ENCODE measurements at places on chromosomes 2 and 18.

DNA sequence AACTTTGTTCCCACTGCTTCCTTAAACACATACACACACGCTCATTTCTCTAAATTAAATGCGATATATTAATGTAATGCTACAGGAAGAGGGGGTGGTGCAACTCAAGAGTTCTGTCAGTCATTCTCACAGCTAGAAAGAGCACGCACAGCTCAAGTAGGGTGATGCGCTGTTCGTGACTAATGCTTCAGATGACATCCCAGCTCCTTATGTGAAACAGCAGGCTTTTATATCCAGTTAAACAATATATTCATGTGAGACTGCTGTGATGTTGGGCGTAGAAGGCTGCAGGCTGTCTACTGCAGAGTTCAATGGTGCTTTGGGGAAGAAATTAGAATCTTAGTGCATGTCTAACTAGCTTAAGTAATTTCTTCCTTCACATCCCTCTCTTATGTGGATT is 912.6 kb upstream of the FSHR start:
- DNase-seq = no peak

DNA sequence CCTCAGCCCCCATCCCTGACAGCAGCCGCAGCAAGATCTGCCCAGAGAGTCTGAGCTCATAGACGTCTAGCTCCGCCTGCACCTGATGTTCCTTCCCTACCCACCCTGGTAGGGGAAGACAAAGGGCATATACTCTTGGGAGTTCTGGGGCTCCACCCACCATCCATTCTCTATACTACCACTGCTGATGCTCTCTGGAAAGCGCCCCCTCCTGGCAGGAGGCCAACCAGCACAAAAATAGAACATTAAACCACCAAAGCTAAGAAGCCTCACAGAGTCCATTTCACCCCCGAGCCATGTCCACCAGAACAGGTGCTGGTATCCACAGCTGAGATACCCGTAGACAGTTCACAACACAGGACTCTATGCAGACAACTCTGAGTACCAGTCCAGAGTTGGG is 662.6 kb upstream of the FAM98A start:
- no peak for DNase-seq

DNA sequence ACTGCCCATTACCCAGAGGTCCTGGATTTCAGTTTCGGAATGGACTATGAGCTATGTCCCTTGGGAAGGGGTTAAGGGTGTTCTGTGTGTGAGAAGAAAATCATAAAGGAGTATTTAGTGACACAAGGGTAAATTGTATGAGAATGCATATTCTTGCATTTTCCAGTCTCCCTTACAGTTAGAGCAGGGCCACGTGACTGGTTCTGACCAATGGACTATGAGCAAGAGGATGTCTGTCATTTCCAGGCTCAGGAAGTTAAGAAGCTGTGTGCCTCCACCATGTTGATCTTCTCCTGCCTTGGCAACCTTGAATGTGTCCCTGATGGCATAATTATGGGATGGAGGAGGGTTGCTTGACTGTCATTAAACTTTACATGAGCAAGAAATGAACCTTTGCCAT is 94.9 kb downstream of the DHRS9 start:
- no peak for DNase-seq

GRCh38 chr2:188725746-188726360 is 248.3 kb upstream of the COL3A1 start:
- DNase-seq = no peak

- DNase-seq = peak; percentile 91
Observed at GRCh38 chr2:113225263-113226259, 51.8 kb downstream of the PSD4 start.

DNA sequence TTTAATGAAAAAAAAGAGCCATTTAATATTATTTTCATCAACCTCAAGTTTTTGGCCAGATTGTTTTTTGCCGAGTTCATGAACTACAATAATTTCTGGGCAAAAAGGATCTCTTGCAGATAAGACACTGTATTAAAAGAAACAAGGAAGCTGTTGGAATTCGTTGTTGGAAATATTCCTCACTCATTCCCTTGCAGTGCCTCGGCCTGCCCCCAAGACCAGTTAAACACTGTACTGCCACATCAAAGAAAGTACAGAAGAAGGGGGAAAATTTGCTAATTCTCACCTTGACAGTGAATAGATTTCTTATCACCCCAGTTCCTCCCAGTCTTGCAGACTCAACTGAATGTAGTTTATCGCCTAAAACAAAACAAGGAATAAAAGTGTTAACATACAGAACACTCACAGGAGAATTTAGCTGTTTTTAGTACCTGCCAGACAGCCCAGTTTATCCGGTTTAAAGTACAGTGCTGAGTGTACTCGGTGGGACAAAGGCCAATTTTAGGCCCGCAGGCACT is 1.2 kb downstream of the IDH1 start:
- DNase-seq = no peak

- DNase-seq = no peak
Observed at GRCh38 chr2:19861813-19862212, 40.0 kb downstream of the TTC32 start.

- DNase-seq = no peak
Observed at GRCh38 chr2:149832324-149832723, 244.7 kb upstream of the MMADHC start.

GRCh38 chr2:211351987-211352386 is 795.6 kb downstream of the CPS1 start:
- DNase-seq = no peak

DNA sequence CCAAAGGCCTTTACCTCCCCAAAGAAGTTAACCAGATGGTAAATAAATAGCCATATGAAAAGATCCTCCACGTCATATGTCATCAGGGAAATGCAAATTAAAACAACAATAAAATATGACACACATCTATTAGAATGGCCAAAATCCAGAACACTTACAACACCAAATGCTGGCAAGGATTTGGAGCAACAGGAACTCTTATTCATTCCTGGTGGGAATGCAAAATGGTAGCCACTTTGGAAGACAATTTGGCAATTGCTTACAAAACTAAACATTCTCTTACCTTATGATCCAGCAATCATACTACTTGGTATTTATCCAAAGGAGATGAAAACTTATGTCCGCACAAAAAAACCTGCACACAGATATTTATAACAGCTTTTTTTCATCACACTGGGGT is 1.3 kb upstream of the TANK start:
- no peak for DNase-seq

- no peak for DNase-seq
Observed at GRCh38 chr2:120874888-120875275, 139.2 kb downstream of the GLI2 start.

GRCh38 chr2:202608142-202608852 is 26.5 kb upstream of the FAM117B start:
- DNase-seq = no peak

DNA sequence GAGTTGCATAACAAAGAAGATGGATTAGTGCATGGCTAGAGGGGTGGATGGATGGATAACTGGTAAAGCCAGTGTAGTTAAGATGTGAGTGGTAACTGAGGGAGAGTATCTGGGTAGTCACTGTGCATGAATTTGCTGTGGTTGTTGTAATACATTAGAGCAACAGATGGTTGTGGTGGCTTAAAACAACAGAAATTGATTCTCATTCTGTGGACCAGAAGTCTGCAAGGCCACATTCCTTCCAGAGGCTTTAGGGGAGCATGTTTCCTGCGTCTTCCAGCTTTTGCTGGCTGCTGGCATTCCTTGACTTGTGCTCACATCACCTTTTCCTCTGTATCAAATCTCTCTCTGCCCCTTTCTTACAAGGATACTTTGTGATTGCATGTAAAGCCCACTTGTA is 155.4 kb downstream of the ASB1 start:
- DNase-seq = no peak

DNA sequence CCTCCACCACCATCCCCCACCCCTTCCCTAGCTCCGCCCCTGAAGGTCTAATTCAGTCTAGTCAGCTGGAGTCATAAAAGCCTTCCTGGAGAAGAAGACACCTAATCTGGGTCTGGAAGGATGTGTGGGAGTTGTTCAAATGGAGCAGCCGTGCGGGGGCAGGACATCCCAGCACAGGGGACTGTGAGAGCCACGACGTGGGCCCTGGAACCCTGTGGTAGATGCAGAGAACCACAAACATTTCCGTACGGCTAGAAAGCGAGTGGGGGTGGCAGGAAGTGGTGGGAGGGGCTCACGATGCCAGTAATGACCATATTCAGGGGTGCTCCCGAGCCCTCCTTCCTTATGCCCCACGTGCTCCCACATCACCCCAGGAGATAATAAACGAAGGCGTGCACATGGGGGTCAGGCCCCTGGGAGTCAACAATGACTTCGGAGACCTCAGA is 20.9 kb upstream of the COL6A3 start:
- peak; percentile 82 for DNase-seq

- no peak for DNase-seq
Observed at GRCh38 chr2:226877491-226877890, 41.6 kb downstream of the RHBDD1 start.

GRCh38 chr2:241565411-241565810 is 6.9 kb downstream of the BOK start:
- no peak for DNase-seq

- DNase-seq = peak; percentile 46
Observed at GRCh38 chr2:39583781-39584180, 81.9 kb upstream of the TMEM178A start.

GRCh38 chr18:43681661-43682060 is 404.4 kb upstream of the SYT4 start:
- no peak for DNase-seq

GRCh38 chr2:178043266-178043665 is 29.3 kb downstream of the PDE11A start:
- DNase-seq = no peak

DNA sequence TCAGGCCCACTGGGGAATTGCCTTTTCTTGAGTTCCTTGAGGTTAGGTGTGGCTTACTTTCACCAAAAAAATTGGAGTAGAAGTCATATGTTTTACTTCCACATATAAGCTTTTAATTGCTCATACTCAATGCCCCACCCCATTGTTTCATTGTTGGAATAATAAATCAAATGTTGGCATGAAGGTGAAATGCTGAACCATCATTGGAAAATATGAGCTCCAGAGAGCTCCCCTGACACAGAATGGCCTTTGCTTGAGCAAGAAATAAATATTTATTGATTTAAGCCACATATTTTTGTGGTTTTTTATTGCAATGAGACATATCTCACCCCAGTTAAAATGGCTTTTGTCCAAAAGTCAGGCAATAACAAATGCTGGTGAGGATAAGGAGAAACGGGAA is 167.3 kb upstream of the SRD5A2 start:
- DNase-seq = no peak

GRCh38 chr2:157747695-157748370 is 119.2 kb upstream of the ACVR1C start:
- DNase-seq = no peak

GRCh38 chr2:182324665-182325064 is 102.2 kb downstream of the PDE1A start:
- DNase-seq = peak; percentile 34

DNA sequence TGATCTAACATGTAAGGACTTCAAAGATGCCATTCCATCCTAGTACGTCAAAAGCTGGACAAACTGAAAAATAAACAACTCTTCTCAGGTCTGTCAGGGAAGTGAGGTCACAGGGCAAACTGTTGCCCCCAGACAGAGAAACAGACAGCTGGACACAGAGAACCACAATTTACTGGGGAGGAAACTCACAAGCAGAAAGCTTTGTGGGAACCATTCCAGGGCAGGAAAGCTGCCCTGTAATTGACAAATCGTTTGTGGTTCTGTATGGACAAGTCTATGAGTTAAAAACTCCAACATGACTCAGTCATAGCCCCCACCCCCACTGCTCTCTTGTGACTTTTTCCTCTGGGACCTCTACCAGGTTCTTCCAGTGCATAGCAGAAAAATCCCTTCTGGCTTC is 28.4 kb downstream of the MCEE start:
- no peak for DNase-seq

- DNase-seq = no peak
Observed at GRCh38 chr2:217834744-217835513, 167.9 kb downstream of the TNS1 start.

GRCh38 chr18:25112821-25113434 is 239.0 kb downstream of the ZNF521 start:
- DNase-seq = no peak

- no peak for DNase-seq
Observed at GRCh38 chr2:239330836-239331235, 70.0 kb downstream of the HDAC4 start.

DNA sequence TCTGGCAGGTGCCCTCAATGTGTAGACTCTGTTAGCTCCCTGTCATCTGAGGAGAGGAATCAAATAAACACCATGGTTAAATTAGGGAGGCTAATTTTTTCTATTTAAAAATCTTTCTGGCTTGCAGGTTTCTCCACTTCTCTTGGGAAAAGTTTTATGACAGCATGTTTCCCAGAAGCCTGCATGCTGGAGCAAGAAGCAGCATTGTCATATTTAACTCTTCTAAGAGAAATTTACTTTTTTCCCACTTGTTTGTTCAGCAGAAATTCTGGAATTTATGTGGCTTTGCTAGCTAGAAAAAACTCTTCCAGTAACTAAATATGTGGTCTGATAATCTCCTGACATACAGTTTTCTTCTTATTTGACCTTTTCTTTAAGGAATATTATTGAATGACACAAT is 230.5 kb downstream of the PARD3B start:
- DNase-seq = no peak

- DNase-seq = no peak
Observed at GRCh38 chr2:2834516-2835254, 503.6 kb upstream of the MYT1L start.

- no peak for DNase-seq
Observed at GRCh38 chr2:6562771-6563170, 302.9 kb downstream of the CMPK2 start.

DNA sequence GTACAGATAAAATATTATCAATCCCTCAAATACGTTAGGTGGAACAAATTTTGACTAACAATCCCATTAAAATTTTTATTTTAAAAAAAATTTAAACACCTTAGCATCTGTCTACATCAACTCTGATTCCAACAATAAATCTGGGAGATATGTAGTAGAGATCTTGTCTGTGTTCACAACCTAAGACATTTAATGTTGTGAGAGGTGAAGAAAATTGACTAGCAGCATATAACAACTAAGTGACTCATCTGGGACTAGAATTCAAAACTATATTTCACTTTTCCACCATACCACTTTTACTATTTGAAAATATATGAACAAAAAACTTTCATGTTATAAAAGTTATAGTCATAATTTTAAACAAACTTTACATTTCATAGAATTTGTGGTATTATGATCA is 97.9 kb downstream of the ATAD2B start:
- no peak for DNase-seq

DNA sequence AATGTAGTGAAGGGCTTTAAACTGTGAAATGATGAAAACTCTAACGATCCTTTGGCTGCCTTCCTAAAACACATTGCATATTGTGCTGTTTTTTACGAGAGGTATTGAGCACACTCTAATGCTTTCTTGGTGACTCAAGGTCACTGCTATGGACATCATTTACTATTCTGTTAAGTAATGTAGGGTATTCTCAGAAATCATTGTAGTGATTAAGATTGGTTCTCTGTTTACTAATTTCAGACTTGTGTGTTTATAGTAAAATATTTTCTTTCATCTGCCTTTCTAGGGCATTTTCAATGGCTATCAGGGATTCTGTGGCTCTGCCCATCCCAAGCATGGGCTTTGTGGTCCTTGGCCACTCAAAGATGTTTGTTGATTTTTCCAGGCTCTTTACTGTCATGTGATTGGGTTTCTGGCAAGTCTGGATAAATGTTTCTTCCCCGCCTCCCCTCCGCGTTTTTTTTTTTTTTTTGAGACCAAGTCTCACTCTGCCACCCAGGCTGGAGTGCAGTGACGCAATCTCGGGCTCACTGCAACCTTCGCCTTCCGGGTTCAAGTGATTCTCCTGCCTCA is 29.3 kb downstream of the UBE2F start:
- DNase-seq = no peak

Data from left kidney (tissue), 8 donors.